Cardiac muscle cell (in vitro differentiated cells and primary cell): ENCODE measurements at places on chromosomes 7 and 10. TPM values are rescaled to one million over a fixed set of nuclear protein-coding genes. Genes with fewer than 3 reads are reported as not detected.

GRCh38 chr10:121373411-121373810 lies 224.8 kb downstream of the FGFR2 start:
- DNase-seq, result no peak

DNA sequence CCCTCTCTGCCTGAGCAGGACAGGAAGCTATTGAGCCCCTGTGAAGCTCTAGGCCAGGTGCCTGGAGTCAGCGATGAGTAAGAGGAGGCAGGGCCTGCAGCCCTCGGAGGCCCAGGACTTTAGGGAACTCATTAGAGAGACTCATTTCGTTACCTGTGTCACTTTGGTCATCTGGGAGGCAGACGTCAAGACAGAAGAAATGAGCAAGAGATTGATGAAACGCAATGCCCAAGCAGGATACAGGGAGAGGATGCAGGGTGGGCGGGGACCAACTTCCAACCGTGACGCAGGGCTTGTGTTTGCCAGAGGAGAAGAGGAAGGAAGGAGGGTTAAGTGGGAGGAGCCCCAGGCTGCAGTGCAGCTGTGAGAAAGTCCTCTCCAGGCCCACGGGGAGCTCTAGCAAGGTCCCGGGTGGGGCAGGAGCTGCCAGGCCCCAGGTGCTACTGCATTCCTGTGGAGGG lies 26.4 kb upstream of the GNA12 start:
- DNase-seq, result no peak

GRCh38 chr7:93980744-93981479 lies 23.2 kb downstream of the BET1 start:
- DNase-seq, result no peak

The SLC25A28 gene
- 15.3 and 34.5 TPM in 2 replicates for total RNA-seq

The GRB10 gene
- 10.7 and 25.3 TPM in 2 replicates for total RNA-seq
